ENCODE measurements at places on chromosomes 1 and 21.

GRCh38 chr1:197519741-197520334, 251.8 kb downstream of the CRB1 start:
- DNase-seq, result peak; percentile 14

- no peak for DNase-seq
Measured at GRCh38 chr1:25064465-25065240, 134.6 kb upstream of the RUNX3 start.

GRCh38 chr1:95815511-95815910, 581.5 kb downstream of the RWDD3 start:
- DNase-seq, result no peak

DNA sequence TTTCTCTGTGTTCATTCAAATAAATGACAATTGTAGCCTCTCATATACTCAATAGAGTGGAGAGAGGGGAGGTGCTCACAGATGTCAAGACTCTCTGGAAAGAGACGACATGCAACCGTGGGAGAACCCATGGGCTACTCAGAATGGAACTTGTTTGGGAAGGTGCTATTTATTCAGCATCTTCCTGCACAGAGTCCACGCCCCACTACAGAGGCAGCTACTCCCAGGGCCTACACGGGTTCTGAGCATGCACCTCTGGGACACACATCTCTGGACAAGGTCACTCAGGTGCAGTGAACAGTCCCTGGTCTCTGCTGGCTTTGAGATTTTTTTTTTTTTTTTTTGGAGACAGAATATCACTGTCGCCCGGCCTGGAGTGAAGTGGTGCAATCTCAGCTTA, 64.1 kb downstream of the NID1 start:
- no peak for DNase-seq

DNA sequence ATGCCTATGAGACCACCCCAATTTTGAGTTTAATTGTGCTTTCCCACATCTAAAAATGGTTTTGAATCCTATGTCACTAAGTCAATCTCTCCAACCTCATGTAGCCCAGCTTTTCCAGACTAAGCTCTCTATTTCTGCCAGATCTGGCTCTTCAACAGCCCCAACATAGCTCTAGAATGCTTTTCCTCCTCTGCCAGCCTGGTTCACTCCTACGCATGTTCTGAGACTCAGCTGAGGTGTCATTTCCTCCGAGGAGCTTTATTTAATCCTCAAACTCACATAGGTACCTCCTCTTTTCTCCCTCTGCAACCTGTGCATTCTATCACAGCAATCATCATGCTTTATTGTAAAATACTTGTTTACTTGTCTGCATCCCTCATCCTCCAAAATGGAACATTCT, 517.8 kb upstream of the BEND5 start:
- DNase-seq, result no peak
